MG63 (cell line): ENCODE measurements at places on chromosomes 12 and 14. TPM values are rescaled to one million over a fixed set of nuclear protein-coding genes. Genes with fewer than 3 reads are reported as not detected.

- DNase-seq: no peak
These were observed 18.4 kb downstream of the ZNF664 start for GRCh38 chr12:123991372-123991951.

- peak; percentile 26 for DNase-seq
These were observed 10.2 kb upstream of the PGF start for GRCh38 chr14:74965486-74966153.

- no peak for DNase-seq
These were observed 9.6 kb upstream of the PTPRB start for GRCh38 chr12:70646850-70647249.

DNA sequence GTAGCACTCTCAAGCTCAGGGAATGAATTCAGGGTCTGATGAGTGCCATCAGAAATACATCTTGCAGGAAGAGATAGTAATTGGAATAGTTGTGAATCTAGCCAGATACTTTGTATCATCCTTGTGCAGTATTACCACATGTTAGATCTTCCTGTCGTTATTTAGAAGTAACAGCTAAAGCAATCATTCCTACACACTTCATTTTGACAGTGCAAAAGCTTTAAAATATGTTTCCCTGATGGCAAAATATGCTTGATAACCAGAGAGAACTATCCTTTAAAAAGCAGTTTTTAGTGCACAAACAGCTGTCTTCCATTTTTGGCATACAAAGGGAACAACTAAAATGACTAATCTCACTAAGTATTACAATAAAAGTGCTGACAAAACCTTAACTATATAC lies 149.5 kb upstream of the SLC38A2 start:
- no peak for DNase-seq

HOXC9 gene
- 1.9 and 7.9 TPM in 2 replicates for total RNA-seq

- DNase-seq: no peak
These were observed 8.6 kb downstream of the SETD1B start for GRCh38 chr12:121812320-121812871.
